PC-3 (cell line): ENCODE measurements at places on chromosomes 5 and 9. TPM values are rescaled to one million over a fixed set of nuclear protein-coding genes. Genes with fewer than 3 reads are reported as not detected.

EIF4E1B gene
- total RNA-seq = not detected in 2 replicates

- H3K27ac ChIP-seq = no peak overlapping the region
- no peaks in the 10 kb centered on the region for H3K36me3 ChIP-seq
- no peak for DNase-seq
- no peak overlapping the region for H3K4me3 ChIP-seq
- H3K27me3 ChIP-seq = no peaks in the 10 kb centered on the region
- peaks cover 6% of the 10 kb centered on the region; the same call in 1 of the 2 replicates for H3K4me1 ChIP-seq
Observed at GRCh38 chr9:38200431-38200830, 131.4 kb upstream of the SHB start.

GRCh38 chr5:1661311-1661710 lies 137.6 kb upstream of the LPCAT1 start:
- peaks cover 40% of the 10 kb centered on the region for H3K27me3 ChIP-seq
- no peaks in the 10 kb centered on the region for H3K4me1 ChIP-seq
- no peaks in the 10 kb centered on the region for H3K36me3 ChIP-seq
- H3K27ac ChIP-seq = no peak overlapping the region
- H3K4me3 ChIP-seq = no peak overlapping the region
- DNase-seq = no peak

GRCh38 chr5:34015120-34015822 lies 7.4 kb upstream of the AMACR start:
- H3K27me3 ChIP-seq = no peaks in the 10 kb centered on the region
- no peak for DNase-seq
- H3K4me3 ChIP-seq = no peak overlapping the region
- no peaks in the 10 kb centered on the region for H3K36me3 ChIP-seq
- H3K4me1 ChIP-seq = no peaks in the 10 kb centered on the region

- no peaks in the 10 kb centered on the region for H3K27me3 ChIP-seq
- no peaks in the 10 kb centered on the region for H3K4me1 ChIP-seq
- H3K27ac ChIP-seq = no peak overlapping the region
Observed at GRCh38 chr5:147446523-147446922, 63.3 kb downstream of the DPYSL3 start.

GRCh38 chr5:147391781-147392180 lies 118.1 kb downstream of the DPYSL3 start:
- H3K36me3 ChIP-seq = no peaks in the 10 kb centered on the region
- H3K4me3 ChIP-seq = no peak overlapping the region
- no peaks in the 10 kb centered on the region for H3K27me3 ChIP-seq
- peaks cover 3% of the 10 kb centered on the region; the same call in 1 of the 2 replicates for H3K4me1 ChIP-seq

GRCh38 chr9:34793428-34793827 lies 83.5 kb upstream of the CCL21 start:
- no peaks in the 10 kb centered on the region for H3K36me3 ChIP-seq
- DNase-seq = no peak
- H3K27me3 ChIP-seq = peaks cover 38% of the 10 kb centered on the region

GRCh38 chr9:75071530-75072122 lies 16.3 kb downstream of the NMRK1 start:
- H3K4me3 ChIP-seq = peak overlapping the region; percentile 25; the same call in 1 of the 2 replicates
- no peaks in the 10 kb centered on the region for H3K36me3 ChIP-seq
- H3K27me3 ChIP-seq = no peaks in the 10 kb centered on the region
- peak overlapping the region; percentile 56 for H3K27ac ChIP-seq
- H3K4me1 ChIP-seq = peaks cover 13% of the 10 kb centered on the region

GRCh38 chr9:124513376-124513994 lies 6.3 kb upstream of the NR5A1 start:
- H3K4me1 ChIP-seq = no peaks in the 10 kb centered on the region
- no peaks in the 10 kb centered on the region for H3K27me3 ChIP-seq
- no peaks in the 10 kb centered on the region for H3K36me3 ChIP-seq
- no peak overlapping the region for H3K27ac ChIP-seq
- no peak overlapping the region for H3K4me3 ChIP-seq

DNA sequence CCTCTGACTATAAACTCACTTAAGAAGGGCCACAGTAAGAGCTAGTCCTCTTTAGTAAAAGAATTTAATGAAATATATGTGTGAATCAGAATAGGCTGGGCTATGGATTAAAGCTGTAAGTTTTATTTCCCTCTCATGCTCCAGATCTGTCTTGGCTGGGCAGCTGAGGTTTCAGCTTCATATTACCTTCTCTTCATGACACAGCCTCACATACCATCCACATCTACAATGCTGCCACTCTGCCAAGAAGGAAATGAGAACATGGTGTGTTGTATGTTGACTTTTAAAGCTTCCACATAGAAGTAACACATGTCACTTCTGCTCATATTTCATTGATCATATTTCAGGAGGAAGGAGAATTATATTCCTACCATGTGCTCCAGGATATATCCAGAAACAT lies 776.0 kb upstream of the ACO1 start:
- no peaks in the 10 kb centered on the region for H3K27me3 ChIP-seq
- H3K36me3 ChIP-seq = no peaks in the 10 kb centered on the region
- no peaks in the 10 kb centered on the region for H3K4me1 ChIP-seq
- peak; percentile 12 for DNase-seq
- H3K27ac ChIP-seq = no peak overlapping the region
- no peak overlapping the region for H3K4me3 ChIP-seq

DNA sequence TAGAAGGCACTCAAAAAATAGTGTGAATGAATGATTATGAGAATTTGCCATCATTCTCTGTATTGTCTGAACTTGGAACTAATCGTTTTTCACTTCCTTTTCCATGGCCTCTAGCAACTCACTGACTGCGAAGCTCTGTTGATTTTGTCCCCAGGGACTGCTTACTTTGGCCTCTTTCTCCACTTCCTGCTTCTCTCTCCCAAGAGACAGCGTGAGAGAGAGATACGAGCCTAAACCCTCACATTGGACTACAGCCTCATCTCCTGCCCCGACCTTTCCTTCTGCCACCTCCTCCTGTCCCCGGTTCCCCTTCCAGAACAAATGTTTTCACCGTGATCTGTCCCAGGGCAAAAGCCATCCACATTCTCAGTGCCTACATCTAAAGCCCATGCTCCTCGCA lies 300.8 kb upstream of the PANK3 start:
- H3K4me3 ChIP-seq = no peak overlapping the region
- no peak for DNase-seq
- H3K27me3 ChIP-seq = peaks cover 78% of the 10 kb centered on the region
- no peak overlapping the region for H3K27ac ChIP-seq
- H3K36me3 ChIP-seq = no peaks in the 10 kb centered on the region

SYNPO gene
- 5.3 and 8.4 TPM in 2 replicates for total RNA-seq

DNA sequence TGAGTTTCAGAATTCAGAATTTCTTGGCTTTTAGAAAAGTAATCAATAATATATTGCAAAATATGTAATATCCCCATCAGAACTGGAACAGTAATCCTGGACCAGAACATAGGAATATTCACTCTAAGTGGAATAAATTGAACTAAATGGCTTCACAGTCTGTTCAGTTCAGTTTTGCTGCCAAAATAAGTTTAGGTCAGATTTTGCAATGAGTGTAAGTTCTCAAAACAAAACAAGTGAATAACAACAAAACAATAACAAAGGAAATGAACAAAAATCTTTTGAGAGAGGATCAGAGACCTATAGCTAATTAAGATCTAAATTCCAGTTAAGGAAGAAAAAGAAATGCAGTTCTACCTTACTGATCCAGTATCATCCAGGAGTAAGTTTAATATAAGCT lies 9.3 kb downstream of the PTGER4 start:
- no peaks in the 10 kb centered on the region for H3K27me3 ChIP-seq
- no peak overlapping the region; the same call in 1 of the 2 replicates for H3K4me3 ChIP-seq
- peaks cover 26% of the 10 kb centered on the region for H3K36me3 ChIP-seq
- DNase-seq = no peak

- no peak for DNase-seq
- no peak overlapping the region for H3K4me3 ChIP-seq
- H3K4me1 ChIP-seq = peaks cover 11% of the 10 kb centered on the region
- H3K27me3 ChIP-seq = no peaks in the 10 kb centered on the region
- no peaks in the 10 kb centered on the region for H3K36me3 ChIP-seq
Observed at GRCh38 chr5:100502684-100503083, 32.5 kb upstream of the FAM174A start.

DNA sequence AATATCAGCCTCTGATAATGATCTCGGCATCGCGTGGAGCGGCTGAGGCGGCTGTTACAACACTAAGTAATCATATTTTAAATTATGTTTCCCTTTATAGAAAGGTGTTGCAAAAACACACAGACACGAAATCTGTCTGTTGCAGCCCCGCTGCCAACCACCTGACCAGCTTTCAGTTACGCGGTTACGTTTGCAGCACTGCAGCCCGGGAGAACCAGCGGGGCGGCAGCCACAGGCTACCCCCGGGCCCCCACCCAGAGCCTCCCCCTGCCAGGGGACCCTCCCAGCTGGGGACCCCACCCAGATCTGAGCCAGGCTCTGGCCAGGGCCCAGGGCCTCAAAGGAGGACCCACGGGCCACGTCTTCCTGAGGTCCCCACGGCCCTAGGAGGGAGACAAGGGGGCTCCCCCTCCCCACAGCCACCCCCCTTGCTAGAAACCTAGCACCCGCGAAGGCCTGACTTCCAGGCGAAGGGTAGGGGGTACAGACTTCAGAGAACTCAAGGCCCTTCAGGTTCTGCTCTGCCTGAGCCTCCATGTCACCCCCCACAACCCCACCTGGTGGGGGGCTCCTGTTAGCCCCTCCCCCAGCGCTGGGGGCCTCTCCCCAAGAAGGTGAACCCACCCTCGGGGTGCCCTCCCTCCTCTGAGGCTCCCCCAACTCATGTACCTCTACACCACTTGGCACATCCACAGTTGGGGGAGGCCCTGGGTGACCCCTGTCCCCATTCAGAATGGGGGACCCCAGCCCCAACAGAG lies 6.0 kb downstream of the NACC2 start:
- H3K27ac ChIP-seq = no peak overlapping the region
- H3K4me3 ChIP-seq = no peak overlapping the region
- H3K27me3 ChIP-seq = no peaks in the 10 kb centered on the region
- DNase-seq = no peak
- peaks cover 9% of the 10 kb centered on the region; the same call in 1 of the 2 replicates for H3K4me1 ChIP-seq
- no peaks in the 10 kb centered on the region for H3K36me3 ChIP-seq

TLX3 gene
- total RNA-seq = not detected in 2 replicates
